ENCODE measurements at places on chromosomes 5 and 9. TPM values are rescaled to one million over a fixed set of nuclear protein-coding genes. Genes with fewer than 3 reads are reported as not detected.

PCDHGB7 gene
- total RNA-seq, result 12.3 TPM

LCN15 gene
- total RNA-seq, result not detected

SLC36A3 gene
- total RNA-seq, result not detected

PCDHB9 gene
- total RNA-seq, result 0.31 TPM

MLANA gene
- not detected for total RNA-seq

NTNG2 gene
- under 0.01 TPM for total RNA-seq

C9orf50 gene
- total RNA-seq, result under 0.01 TPM

SLC6A7 gene
- total RNA-seq, result not detected

PTGER4 gene
- total RNA-seq, result 14.9 TPM

MED22 gene
- total RNA-seq, result 9.4 TPM

LECT2 gene
- total RNA-seq, result not detected

CYLC2 gene
- total RNA-seq, result not detected

SNX24 gene
- total RNA-seq, result 5.8 TPM

CATSPER3 gene
- not detected for total RNA-seq

TEK gene
- 45.0 TPM for total RNA-seq

TRPM3 gene
- not detected for total RNA-seq

CDC20B gene
- total RNA-seq, result not detected

CNTNAP3 gene
- total RNA-seq, result 18.5 TPM

SHOC1 gene
- not detected for total RNA-seq

SEMA4D gene
- total RNA-seq, result 8.4 TPM

MEIKIN gene
- not detected for total RNA-seq

PLAC8L1 gene
- not detected for total RNA-seq

NEUROG1 gene
- not detected for total RNA-seq

WDR31 gene
- 0.63 TPM for total RNA-seq

TMEM167A gene
- total RNA-seq, result 55.3 TPM

RANBP17 gene
- 5.5 TPM for total RNA-seq

CXCL14 gene
- not detected for total RNA-seq

SOWAHA gene
- total RNA-seq, result not detected

CD72 gene
- total RNA-seq, result not detected

SPINK7 gene
- not detected for total RNA-seq

MYORG gene
- total RNA-seq, result 3.9 TPM

TTC16 gene
- not detected for total RNA-seq

PCDHGA6 gene
- total RNA-seq, result 1.5 TPM

GRPEL2 gene
- 18.5 TPM for total RNA-seq

HARS1 gene
- 70.4 TPM for total RNA-seq

FGFR4 gene
- total RNA-seq, result 3.6 TPM

ASB6 gene
- 12.5 TPM for total RNA-seq

TMEFF1 gene
- total RNA-seq, result 3.6 TPM

COL23A1 gene
- total RNA-seq, result under 0.01 TPM

LCN9 gene
- total RNA-seq, result not detected

NR5A1 gene
- not detected for total RNA-seq

ANKRD34B gene
- not detected for total RNA-seq

PRKACG gene
- total RNA-seq, result not detected

MROH2B gene
- total RNA-seq, result not detected

BOD1 gene
- total RNA-seq, result 40.2 TPM

PCDHA1 gene
- 0.13 TPM for total RNA-seq

PCDHGA4 gene
- total RNA-seq, result 1.3 TPM

CCL27 gene
- 0.16 TPM for total RNA-seq

C8G gene
- total RNA-seq, result not detected

SPINK4 gene
- total RNA-seq, result not detected

WHRN gene
- under 0.01 TPM for total RNA-seq

PCDHB5 gene
- total RNA-seq, result 0.32 TPM

GARIN3 gene
- total RNA-seq, result not detected

PAIP1 gene
- total RNA-seq, result 80.2 TPM

PDE6A gene
- 0.06 TPM for total RNA-seq

ACSL6 gene
- total RNA-seq, result 0.57 TPM

NUDCD2 gene
- total RNA-seq, result 4.7 TPM

TMEM174 gene
- total RNA-seq, result not detected
